ENCODE measurements at places on chromosomes 12 and 14.

DNA sequence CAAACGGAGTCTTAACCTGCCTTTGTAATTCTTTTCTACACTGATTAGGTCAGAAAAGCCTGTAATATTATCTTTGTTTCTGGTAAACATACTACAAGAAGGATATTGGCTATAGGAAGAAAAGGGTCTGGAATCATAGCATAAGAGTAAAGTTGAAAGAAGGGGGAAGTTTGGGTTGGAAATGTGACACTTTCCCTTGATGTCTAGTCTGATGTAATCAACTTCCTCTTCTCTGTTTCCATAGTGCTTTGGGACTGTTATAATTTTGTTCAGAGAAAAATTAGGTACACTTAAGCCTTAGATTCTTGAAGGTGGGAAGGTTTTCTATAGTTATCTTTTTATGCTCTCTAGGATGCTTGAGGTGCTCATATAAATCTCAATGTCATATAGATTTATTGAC, 322.2 kb downstream of the AEBP2 start:
- DNase-seq, result no peak

DNA sequence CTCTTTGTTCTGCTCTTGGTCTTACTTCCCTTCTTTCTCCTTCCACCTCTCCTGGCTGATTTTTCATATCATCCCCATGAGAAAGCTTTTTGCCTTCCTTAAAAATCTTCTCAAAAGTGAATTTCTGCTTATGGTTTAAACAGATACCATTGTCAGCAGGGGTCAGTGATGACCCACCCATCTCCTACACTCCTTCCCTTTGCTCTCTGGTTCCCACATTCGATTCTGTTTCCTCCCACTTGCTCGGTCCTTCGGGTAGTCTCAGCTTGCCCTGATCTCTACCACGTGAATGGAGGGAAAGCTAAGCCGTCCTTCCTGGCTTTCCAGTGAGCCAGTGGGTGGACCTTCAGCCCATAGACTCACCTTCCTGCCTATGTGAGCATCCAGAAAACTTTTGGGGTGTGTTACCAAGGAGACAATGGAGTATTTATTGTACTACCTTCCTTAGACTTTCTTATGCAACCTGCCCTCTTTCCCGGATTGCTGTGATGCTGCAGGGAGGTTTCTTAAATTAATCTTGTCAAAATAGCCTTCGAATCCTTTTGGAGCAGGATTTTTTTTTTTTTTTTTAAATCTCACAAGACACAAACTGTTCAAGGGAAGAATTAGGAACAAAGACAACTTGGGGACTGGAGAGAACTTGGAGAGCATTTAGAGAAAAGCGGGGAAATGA, 306.3 kb downstream of the CACNA1C start:
- DNase-seq, result no peak

DNA sequence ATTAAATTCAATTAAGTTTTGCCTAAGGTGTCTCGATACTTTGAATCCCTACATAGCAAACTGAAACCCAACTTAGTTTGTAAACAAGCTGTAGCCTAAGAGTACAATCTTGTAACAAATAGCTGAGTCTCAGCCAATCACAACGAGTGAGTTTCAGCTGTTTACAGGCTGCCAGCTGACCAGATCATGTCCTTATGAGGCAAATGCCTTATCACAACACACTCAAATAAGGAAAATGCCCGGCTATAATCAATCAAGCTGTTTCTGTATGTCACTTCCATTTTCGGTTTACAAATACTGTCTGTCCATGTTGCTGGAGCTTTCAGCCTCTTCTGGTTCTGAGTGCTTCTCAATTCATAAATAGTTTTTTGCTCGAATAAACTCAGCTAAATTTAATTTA, 943.8 kb downstream of the SLC16A7 start:
- no peak for DNase-seq

GRCh38 chr14:66105815-66106214, 380.4 kb upstream of the CCDC196 start:
- DNase-seq, result no peak

DNA sequence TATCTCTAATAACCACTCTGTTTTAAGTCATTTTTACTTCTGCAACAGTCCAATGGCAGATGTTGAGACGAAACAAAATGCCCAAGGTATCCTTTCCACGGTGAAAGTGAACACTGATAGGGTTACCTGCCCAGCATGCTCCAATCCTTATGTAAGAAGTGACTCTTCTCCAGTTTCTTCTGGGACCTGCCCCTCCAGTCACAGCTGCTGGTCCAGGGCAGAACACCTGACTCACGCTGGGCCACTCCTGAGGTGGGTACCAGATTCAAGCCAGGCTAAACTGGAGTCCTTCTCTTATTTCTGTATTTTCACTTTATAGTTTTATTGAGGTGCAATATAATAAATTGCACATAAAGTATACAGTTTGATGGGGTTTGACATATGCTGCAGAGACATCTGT, 16.7 kb downstream of the NT5DC3 start:
- no peak for DNase-seq

GRCh38 chr14:27078191-27078590, 480.4 kb upstream of the NOVA1 start:
- DNase-seq, result no peak

GRCh38 chr12:20757-21156, 45.8 kb upstream of the IQSEC3 start:
- DNase-seq, result no peak

GRCh38 chr12:87982208-87982607, 47.0 kb downstream of the C12orf50 start:
- no peak for DNase-seq

DNA sequence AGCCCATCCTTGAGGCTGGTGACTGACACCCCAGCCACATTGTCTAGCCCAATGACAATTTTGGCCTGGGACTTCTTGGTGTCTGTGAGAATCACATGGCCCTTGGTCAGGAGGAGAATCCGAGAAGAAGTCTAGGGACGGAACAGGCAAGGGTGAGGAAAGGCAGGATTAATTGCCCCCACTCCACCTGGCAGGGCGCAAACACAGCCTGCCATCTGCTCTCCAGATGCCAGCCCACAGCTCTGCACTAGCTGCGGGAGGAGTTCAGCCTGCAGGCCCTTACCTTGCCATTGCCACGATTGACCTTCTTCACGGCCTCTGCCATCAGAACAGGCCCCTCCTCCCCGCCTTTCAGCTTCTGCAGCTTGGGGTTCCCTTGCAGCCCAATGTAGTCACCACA, 13.1 kb upstream of the TAC3 start:
- no peak for DNase-seq

Measured in NCI-H2081 (cell line).